ENCODE measurements at places on chromosomes 7 and 10. TPM values are rescaled to one million over a fixed set of nuclear protein-coding genes. Genes with fewer than 3 reads are reported as not detected.

FOXP2 gene
- total RNA-seq: 8.4 TPM

SLC26A5 gene
- total RNA-seq: not detected

CYP2C9 gene
- total RNA-seq: not detected

C10orf95 gene
- total RNA-seq: under 0.01 TPM

POLR2J gene
- 37.2 TPM for total RNA-seq

ANK3 gene
- total RNA-seq: 0.50 TPM

BRAT1 gene
- 20.1 TPM for total RNA-seq

IPMK gene
- 4.1 TPM for total RNA-seq

METTL2B gene
- total RNA-seq: 30.9 TPM

MDFIC gene
- 67.4 TPM for total RNA-seq

COL26A1 gene
- not detected for total RNA-seq

ACHE gene
- total RNA-seq: under 0.01 TPM

OR6V1 gene
- total RNA-seq: not detected

CPA4 gene
- total RNA-seq: 20.0 TPM

SRGN gene
- 363 TPM for total RNA-seq

- no peak for DNase-seq
Measured at GRCh38 chr7:156009569-156009968, 197.3 kb upstream of the SHH start.

DNA sequence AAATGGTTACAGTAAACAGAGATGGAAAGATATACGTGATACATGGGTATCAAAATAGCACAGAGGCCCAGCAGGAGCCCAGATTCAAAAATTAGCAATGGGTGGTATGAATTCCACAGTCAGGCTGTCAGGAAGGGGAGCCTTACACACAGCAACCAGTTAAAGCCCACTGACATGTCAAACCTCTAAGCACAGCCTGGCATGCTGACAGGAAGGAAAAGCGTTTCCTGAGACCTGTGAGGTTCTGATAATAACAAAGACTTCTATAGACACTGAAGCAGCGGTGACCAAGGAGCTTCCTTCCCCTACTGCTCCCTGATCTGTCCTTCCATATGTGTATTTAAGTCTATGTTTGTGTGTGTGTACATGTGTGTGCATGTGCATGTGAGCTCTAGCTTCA is 89.9 kb downstream of the PHYHIPL start:
- DNase-seq: no peak

DNA sequence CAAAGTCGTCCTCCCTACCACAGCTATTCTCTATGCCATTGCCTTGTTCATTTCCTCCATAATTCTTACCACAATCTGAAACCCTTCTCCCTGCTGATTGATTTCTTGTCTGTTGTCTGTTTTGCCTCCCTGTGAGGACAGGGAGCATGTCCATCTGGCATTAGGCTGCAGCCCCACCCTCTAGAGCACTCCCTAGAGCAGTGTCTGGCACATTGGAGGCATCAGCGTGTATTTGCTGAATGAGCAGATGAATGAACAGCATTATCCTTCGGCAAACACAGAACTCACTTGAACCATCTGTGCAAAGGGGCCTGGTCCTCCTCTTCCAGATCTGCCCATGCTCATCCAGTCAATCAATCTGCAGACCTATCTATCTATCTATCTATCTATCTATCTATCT is 5.1 kb upstream of the DMBT1 start:
- no peak for DNase-seq

DNA sequence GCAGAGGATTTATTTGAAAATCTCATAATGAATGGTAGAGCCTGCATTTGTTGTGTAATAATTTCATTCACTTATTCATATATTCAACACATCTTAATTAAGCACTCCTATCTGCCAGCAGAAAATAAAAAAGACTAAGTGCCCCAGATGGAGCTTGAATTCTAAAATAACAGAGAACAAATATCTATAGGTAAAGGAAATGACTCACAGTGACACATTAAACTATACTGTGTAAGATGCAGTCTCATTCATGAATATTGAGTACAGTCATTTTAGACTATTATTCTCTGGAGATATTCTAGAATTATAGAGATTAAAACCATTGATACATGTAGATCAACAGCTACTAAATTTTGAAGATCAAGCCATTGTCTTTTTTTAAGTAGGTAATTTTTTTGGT is 72.1 kb downstream of the PTPRZ1 start:
- DNase-seq: no peak

DNA sequence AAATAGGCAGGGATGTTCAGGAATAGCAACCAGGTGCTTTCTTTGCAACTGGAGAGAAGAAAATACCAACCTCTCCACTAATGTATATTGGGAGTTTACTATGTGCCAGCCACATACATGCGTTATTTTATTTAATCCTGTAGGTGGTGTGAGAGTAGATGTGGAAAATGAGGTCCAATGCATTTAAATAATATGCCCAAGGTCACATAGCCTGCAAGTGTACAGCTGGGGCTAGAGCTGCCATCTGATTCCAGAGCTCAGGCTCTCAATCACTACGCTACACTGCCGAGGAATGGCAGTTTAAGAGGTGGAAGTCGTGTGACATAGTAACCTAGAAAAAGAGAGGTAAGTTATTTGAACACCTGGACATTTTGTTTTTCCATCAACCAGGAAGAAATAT is 277.0 kb downstream of the EXOC4 start:
- no peak for DNase-seq

- DNase-seq: no peak
Measured at GRCh38 chr10:17041626-17042520, 87.7 kb downstream of the CUBN start.

- peak; percentile 31 for DNase-seq
Measured at GRCh38 chr10:63515002-63515763, 6.0 kb upstream of the REEP3 start.

DNA sequence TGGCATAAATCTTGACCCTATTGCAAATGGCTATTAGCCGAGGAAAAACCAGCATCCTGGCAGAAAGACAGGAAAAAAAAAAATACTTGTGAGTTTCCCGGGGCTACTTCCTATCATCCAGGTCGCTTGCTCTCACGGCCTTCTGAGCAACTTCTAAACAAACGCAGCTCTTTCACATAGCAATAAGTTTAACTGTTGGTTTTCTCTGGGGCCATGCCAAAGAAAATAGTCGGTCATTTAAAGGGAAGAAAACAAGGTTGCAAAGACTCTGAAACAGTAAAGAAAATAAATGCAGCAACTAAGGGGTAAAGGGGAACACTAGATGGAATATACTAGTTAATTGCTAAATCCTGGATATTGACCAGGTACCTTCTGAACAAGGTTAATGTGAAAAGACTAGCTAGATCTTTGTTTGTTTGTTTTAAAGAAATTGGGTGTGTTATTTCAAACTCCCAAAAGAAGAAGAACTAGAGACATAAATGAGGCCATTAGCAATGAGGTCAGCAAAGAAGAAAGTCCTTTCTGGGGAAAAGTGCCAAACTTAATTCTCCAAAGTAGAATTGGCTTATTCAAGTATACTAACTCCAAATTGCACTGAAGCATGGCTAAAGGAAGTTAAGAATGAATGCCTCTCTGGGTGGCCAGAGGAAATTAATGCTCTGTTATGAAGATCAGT is 54.2 kb downstream of the SLC39A12 start:
- peak; percentile 84 for DNase-seq

- peak; percentile 91 for DNase-seq
Measured at GRCh38 chr10:126049759-126050700, 153.7 kb downstream of the FANK1 start.

DNA sequence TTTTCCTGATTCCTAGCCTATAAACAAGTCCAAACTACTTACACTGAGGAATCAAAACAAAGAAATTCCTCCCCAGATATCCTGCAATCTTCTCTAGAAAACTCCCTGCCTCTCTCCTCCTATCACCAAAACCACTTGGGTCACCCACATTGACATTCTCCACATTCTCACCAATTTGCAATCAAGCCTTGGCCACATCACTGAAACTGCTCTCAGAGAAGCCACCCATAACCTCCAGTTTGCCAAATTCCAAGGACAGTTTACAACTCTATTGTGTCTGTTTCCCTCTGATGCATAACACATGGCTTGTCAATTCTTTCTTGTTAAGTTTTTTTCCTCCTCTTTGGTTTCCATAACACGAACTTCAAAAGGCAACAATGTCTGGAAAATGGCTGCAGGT is 233.5 kb downstream of the XPNPEP1 start:
- DNase-seq: no peak

GRCh38 chr10:42475168-42476098 is 162.9 kb downstream of the ZNF33B start:
- no peak for DNase-seq

- no peak for DNase-seq
Measured at GRCh38 chr10:84007482-84007881, 131.8 kb upstream of the GHITM start.

DNA sequence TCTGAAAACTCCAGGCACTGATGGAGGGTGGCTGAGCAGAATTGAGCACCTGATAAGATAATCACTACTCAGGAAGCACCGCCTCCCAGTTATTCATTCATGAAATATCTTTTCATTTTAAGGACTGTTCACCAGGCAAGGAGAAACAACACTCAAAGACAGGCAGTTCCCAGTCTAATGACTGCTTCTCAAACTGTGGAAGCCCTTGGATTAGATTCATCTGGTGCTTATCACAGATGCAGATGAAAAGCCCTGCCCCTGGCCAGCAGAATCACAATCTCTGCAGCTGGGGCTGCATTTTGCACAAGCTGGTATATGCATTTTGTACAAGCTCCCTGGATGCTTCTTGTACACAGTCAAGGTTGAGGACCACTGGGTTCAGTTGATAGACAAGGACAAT is 109.7 kb downstream of the ELMO1 start:
- no peak for DNase-seq

- peak; percentile 61 for DNase-seq
Measured at GRCh38 chr7:12770227-12770975, 83.0 kb downstream of the ARL4A start.

- no peak for DNase-seq
Measured at GRCh38 chr7:133709036-133709880, 417.9 kb upstream of the LRGUK start.

GRCh38 chr10:121754666-121755065 is 156.4 kb upstream of the FGFR2 start:
- DNase-seq: peak; percentile 24

DNA sequence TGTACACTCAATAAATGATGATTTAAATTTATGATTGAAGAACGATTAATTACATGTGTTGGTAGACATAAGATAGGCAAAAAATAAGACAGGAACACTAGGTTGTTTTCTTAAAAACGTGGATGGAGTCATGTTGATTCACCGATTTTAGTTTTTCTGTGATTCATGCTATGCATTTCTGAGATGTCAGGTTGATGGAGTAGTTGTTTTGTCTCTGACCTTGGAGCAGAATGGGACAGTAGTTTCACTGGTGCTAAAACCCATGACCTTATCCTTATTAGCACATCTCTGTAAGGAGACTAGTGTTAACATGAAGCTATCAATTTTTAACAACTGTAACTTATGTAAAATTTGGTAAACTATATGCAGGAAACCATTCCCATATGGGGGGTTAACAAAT is 611.6 kb upstream of the FZD8 start:
- no peak for DNase-seq

DNA sequence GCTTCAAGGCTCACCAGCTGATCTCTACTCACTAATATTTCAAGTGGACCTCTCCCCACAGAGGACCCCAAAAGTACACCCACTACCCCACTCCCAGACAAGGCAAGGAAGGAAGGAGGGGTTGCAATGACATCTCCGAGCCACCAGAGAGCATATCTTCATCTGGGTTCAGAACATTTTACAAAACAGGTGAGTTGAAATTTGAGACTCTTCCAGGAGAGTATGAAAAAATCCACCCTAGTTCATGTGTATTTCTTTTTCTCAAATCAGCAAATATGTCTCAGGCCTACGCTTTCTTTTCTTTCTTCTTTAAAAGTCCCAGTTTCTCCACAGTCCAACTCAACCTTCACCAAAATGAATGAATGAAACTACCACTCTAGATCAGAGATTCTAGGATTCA is 61.9 kb downstream of the SGMS1 start:
- no peak for DNase-seq

DNA sequence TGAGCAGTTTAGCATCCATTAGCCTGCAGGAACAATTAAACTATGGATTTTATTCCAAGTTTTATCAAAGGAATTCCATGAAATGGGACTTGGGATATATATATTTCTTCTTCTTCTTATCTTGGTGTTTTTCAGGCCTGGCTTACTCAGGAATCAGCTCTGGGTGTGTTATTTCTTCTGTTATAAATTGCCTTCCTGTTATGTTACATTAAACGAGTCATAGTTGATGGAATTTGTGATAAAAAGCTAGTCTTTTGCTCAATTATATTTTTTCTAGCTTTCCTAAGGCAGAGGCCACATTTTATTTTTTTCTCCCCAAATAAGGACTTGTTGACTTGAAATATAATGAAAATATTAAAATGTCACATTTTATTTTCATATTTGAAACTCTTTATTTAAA is 141.3 kb downstream of the EPC1 start:
- DNase-seq: no peak

- DNase-seq: peak; percentile 32
Measured at GRCh38 chr7:4054158-4054557, 627.9 kb upstream of the FOXK1 start.

DNA sequence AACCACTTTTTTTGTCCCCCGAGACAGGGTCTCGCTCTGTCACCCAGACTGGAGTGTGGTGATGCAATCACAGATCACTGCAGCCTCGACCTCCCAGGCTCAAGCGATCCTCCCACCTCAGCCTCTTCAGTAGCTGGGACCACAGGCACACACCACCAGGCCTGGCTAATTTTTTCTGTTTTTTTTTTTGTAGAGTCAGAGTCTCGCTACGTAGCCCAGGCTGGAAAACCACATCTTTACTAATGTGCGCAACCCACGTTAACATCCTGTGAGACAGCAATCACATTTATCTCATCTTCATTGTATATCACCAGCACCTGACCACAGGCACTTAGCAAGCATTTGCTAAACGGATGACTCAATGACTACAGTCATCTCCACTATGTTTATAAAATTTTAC is 77.8 kb upstream of the ATP6V0A4 start:
- peak; percentile 99 for DNase-seq

GRCh38 chr10:90031776-90032175 is 330.4 kb downstream of the KIF20B start:
- DNase-seq: no peak

DNA sequence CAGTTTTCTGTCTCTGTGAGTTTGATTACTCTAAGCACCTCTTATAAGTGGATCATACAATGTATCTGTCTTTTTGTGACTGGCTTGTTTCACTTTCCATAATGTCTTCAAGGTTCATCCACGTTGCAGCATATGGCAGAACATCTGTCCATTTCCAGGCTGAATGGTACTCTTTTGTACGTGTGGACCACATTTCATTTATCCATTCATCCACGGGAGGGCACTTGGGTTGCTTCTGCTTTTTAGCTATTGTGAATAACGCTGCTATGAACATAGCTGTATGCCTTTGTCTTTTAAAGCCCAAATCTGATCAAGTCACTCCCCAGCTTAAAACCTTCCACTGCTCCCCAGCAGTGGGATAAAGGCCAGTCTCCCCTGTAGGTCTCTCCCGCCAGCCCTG is 31.5 kb downstream of the EGFR start:
- no peak for DNase-seq

- DNase-seq: peak; percentile 68
Measured at GRCh38 chr10:122492999-122493481, 31.7 kb downstream of the HTRA1 start.

Data from fibroblast of lung (primary cell).